ENCODE measurements at places on chromosomes 4 and X.
A peak's percentile ranks its signal among the peaks of the same experiment; 100 is the strongest.

- no peak for DNase-seq
- no peak overlapping the region for H3K27ac ChIP-seq
Observed at GRCh38 chr4:112855058-112855457, 194.4 kb upstream of the ANK2 start.

DNA sequence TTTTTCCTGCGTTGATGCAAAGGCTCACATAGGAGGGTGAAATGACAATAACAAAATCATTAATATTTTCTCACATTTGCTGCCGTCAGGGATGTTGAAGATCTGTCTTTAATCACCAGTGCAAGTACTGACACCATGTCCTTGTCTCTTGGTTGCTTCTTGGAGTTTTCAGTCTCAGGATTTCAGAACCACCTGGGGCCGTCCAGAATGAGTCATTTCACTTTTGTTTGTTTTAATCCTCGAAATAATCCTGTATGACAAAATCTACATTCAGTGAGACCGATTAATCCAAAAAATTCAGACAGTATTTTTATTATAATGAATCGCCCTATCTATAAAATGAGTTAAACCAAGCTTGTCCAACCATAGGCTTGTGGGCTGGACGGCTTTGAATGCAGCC, 47.2 kb downstream of the NEIL3 start:
- DNase-seq: no peak
- peaks cover 97% of the 10 kb centered on the region for H3K36me3 ChIP-seq
- H3K27ac ChIP-seq: no peak overlapping the region
- no peaks in the 10 kb centered on the region for H3K27me3 ChIP-seq
- no peak overlapping the region for H3K4me3 ChIP-seq

GRCh38 chrX:81259020-81259713, 57.3 kb downstream of the SH3BGRL start:
- DNase-seq: no peak
- H3K36me3 ChIP-seq: no peaks in the 10 kb centered on the region
- no peaks in the 10 kb centered on the region for H3K27me3 ChIP-seq

- peak overlapping the region; percentile 80 for H3K27ac ChIP-seq
- peak; percentile 90 for DNase-seq
- H3K4me3 ChIP-seq: no peak overlapping the region
- H3K4me1 ChIP-seq: peaks cover 38% of the 10 kb centered on the region
Observed at GRCh38 chr4:110042545-110043517, 130.1 kb downstream of the EGF start.

GRCh38 chr4:122005064-122005755, 53.4 kb upstream of the TRPC3 start:
- DNase-seq: no peak
- no peak overlapping the region for H3K27ac ChIP-seq
- no peaks in the 10 kb centered on the region for H3K36me3 ChIP-seq
- H3K4me3 ChIP-seq: no peak overlapping the region

DNA sequence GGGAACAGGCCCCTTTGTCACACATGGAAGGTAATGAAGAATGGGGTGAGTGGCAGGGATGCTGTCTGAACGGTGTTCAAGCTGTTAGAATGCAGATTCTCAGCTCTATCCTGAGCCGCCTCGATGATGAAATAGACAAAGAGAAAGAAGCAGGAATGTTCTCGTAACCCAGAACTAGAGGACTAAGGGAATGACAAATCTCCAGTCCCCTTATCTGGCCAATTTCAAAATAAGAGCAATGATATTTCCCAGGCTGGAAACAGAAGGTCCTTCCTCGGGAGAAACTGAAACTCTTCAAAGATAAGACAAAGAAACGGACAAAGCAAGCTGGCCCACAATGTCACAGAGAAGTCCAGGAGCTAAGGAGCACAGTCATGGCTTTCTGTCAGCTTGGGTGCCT, 29.5 kb upstream of the MTNR1A start:
- DNase-seq: no peak
- H3K36me3 ChIP-seq: no peaks in the 10 kb centered on the region
- H3K27ac ChIP-seq: no peak overlapping the region
- no peaks in the 10 kb centered on the region for H3K4me1 ChIP-seq
- no peaks in the 10 kb centered on the region for H3K27me3 ChIP-seq

DNA sequence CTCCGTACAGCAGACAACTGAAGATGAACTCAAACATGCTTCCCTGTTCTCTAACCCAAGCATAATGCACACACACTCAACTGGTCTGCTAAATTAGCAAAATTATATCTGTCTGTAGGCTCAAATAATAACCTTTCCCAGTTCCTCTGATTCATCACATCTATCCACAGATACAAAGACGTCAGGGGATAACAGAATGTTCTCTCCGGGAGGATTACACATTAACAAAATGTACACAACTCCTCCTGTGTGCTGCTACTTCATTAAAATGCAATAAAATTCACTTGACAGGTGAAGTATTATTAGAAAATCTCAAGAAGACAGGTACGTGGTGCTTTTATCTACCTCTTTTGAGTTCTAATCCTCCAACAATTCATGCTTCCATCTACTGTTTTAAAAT, 57.4 kb downstream of the FAT1 start:
- H3K36me3 ChIP-seq: no peaks in the 10 kb centered on the region
- H3K4me1 ChIP-seq: no peaks in the 10 kb centered on the region
- no peaks in the 10 kb centered on the region for H3K27me3 ChIP-seq
- no peak for DNase-seq
- H3K27ac ChIP-seq: no peak overlapping the region

DNA sequence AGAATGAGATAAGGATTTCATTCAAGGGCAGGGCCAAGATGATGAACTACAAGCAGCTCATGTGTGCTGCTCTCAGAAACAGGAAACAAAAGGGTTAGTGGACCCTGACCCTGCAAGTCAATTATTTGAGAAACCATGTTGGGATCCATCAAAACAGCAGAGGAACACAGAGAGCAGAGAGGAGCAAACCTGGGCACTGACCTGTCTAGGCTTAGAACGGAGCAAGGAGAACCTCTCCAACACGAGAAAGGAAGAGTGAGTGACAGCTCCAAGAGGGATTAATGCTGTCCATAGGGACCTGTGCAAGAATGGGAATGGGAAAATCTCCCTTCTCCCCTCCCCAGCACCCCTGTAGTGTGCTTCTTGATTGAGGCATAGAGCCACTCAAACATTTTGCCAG, 53.9 kb upstream of the UGT2B4 start:
- no peaks in the 10 kb centered on the region for H3K4me1 ChIP-seq
- no peaks in the 10 kb centered on the region for H3K36me3 ChIP-seq
- DNase-seq: no peak
- no peaks in the 10 kb centered on the region for H3K27me3 ChIP-seq
- no peak overlapping the region for H3K4me3 ChIP-seq

DNA sequence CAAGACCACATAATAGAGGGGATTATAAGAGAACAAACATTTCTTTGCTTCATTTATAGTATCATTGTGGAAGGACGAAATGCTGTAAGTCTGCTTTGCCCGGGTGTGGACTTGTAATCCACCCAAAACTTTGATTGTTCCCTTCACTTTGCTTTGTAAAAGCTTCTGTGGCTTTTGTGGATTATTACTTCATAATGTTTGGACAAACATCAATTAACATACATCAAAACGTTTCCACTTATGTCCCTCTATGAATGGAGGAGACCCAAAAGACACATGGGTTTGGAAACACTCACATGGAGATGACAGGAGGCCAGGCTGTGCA, 415.4 kb downstream of the SPRY1 start:
- H3K27ac ChIP-seq: no peak overlapping the region
- no peak for DNase-seq
- H3K4me1 ChIP-seq: no peaks in the 10 kb centered on the region
- no peaks in the 10 kb centered on the region for H3K36me3 ChIP-seq
- H3K4me3 ChIP-seq: no peak overlapping the region

DNA sequence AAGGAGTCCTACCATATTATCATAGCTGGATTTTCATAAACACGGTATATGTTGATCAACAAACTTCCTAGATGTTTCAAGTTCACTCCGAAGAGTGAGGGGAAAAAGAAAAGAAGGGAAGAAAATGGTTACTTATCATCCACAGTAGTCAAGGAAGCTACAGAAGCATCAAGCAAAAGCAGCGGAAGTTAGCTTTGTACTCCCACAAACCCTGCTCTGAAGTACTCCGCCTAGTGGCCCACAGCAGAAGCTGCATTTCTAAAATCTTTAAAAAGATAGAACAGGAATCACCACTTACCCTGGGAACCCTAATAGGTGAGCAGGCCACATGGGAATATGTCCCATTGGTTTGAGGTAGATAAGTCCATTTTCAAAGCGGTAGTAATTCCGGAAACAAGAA, 28.5 kb upstream of the FRG1 start:
- no peak for DNase-seq
- H3K27ac ChIP-seq: no peak overlapping the region
- no peaks in the 10 kb centered on the region for H3K36me3 ChIP-seq

DNA sequence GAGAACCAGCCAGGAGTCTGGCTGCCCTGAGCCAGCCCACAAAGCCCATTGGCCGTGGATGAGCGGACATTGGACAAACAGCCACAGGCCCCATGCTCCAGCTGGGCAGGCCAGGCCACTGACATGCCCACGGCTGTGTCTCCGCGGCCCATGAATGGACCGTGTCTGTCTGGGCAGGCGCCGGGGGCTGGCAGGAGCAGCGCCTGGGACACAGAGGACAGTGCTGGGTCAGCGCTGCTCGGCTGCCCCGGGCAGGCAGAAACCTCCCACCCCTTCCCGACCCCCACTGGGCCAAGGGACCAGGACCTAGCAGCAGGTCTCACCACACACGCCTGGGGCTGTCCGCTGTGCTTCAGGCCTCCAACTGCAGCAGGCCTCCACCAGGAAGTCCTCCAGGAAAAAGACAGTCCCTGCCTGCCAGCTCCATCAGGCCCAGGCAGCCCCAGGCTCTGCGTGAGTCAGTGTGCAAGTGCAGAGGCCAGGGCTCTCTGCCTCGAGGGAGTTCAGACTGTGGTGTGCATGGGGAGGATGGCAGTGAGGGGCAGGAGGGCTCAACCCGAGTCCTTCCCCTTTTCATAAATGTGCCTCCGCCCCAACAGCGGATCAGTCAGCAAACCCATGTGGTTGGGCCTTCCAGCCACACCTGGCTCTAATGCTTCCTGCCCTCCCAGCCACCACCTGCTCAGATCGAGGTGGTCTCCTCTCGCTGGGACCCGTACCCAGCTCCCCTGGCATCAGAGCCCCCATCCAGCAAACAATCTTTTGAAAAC, 17.2 kb upstream of the FGFR3 start:
- no peaks in the 10 kb centered on the region for H3K27me3 ChIP-seq
- H3K4me3 ChIP-seq: no peak overlapping the region
- H3K4me1 ChIP-seq: no peaks in the 10 kb centered on the region

GRCh38 chr4:113990886-113991285, 11.4 kb upstream of the ARSJ start:
- no peaks in the 10 kb centered on the region for H3K36me3 ChIP-seq
- no peaks in the 10 kb centered on the region for H3K4me1 ChIP-seq
- H3K4me3 ChIP-seq: no peak overlapping the region
- no peaks in the 10 kb centered on the region for H3K27me3 ChIP-seq
- no peak overlapping the region for H3K27ac ChIP-seq
- DNase-seq: no peak

DNA sequence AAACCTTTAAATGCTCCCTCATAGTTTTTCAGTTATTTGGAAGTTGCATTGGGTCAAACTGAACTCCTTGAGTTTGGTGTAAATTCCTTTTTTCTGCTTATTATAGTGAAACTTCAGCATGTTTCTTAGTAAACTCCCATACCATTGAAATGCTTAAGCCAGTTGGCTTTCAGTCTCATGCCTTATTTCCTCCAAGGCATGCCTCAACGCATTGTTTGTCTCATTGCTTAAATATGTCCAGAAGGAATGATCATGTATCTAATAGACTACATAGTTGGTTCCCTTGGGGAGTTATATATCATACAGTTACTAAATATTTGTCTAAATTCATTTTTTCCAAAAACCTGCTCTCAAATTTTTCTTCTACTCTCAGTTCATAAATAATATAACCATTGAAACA, 114.0 kb downstream of the STOX2 start:
- H3K4me1 ChIP-seq: no peaks in the 10 kb centered on the region
- no peak overlapping the region for H3K27ac ChIP-seq
- DNase-seq: no peak
- no peak overlapping the region for H3K4me3 ChIP-seq
- no peaks in the 10 kb centered on the region for H3K36me3 ChIP-seq
- no peaks in the 10 kb centered on the region for H3K27me3 ChIP-seq

DNA sequence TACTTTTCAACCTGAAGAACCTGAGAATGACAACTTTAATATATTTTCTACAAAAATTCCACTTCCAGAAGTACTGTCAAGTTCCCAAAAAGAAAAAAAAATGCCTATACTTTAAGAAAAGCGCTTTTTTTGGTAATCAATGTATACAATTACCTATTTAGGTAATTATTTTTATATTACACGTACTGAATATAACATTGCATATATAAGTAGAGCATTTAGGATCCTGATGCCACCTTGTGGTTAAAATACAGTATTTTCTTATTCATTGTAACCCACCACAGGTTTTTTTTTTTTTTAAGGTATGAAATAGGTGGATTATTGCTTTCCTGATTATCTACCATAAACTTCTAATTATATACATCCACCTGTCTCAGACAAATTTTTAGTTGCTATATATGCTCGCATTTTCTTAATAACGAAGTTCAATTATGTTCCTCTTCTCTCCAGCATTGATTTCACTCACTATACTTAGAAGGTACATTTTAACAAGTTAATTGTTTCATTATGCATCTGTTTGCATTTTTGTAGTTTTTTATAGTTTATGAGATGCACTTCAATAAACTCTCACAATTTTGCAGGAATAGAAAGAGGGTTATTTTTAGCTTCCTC, 5.2 kb downstream of the MAP9 start:
- no peaks in the 10 kb centered on the region for H3K4me1 ChIP-seq
- H3K36me3 ChIP-seq: no peaks in the 10 kb centered on the region

DNA sequence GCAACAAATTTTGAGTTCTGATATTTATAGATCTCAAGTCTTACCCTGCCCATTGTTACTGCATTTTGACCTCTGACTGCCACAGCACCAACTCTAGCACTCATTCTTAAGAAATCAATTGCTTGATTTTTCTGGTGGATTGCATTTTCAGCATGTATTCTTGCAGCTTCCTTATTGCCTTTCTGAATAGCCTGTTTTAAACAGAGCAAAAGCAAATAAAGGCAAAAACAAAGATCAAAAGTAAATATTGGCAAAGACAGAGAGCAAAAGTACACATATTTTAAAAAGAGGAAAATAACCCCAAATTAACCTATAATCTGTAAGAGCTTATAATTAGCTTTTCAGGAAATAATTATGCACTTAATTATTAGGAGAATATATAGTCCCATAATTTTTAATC, 129.4 kb upstream of the TENT5D start:
- DNase-seq: no peak
- no peaks in the 10 kb centered on the region for H3K4me1 ChIP-seq
- no peaks in the 10 kb centered on the region for H3K27me3 ChIP-seq
- H3K36me3 ChIP-seq: no peaks in the 10 kb centered on the region
- no peak overlapping the region for H3K27ac ChIP-seq
- H3K4me3 ChIP-seq: no peak overlapping the region

DNA sequence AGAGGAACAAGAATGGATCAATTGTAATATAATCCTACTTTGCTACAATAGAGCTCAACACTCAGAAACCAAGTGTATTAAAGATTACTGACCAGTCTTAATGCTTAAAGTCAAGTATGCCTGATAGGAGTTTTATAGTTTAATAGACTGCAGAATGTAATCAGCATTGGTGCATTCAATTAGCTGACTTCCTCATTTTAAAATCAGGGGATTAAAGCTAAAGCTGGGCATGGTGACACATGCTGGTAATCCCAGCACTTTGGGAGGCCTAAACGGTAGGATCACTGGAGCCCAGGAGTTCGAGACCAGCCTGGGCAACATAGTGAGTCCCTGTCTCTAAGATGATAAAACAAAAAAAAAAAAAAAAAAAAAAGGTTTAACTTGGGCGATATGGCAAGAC, 10.8 kb downstream of the HNRNPDL start:
- peaks cover 14% of the 10 kb centered on the region for H3K27me3 ChIP-seq
- DNase-seq: no peak
- H3K36me3 ChIP-seq: peaks cover 14% of the 10 kb centered on the region
- no peak overlapping the region for H3K27ac ChIP-seq
- H3K4me1 ChIP-seq: 0 out of 2 replicates have a peak, but pooled peaks cover 4% of the 10 kb centered on the region
- H3K4me3 ChIP-seq: no peak overlapping the region

Measured in DND-41 (cell line).